CD4-positive, alpha-beta T cell treated with Interferon gamma for 1 hour (primary cell): ENCODE measurements at places on chromosomes 2 and 18.

GRCh38 chr2:86632672-86633071 lies 9.0 kb upstream of the RNF103 start:
- no peak for DNase-seq

DNA sequence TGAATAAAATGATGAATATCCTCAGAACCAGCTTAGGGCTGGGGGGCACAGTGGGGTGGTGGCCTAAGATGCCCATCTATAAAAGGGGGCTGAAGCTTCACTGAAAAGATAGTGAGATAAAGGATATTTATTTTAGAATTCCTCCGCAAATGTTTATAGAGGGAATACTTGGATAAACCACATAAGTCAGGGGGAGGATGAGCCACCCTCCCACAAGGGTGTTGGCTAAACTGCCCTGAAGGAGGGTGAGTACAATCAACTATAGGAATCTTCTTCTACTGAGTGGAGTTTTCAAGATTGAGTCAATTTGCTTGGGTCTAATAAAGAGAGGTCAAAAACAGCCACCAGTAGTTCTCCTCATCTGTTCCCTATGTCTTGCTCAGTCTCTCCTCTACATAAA lies 114.5 kb upstream of the TANK start:
- DNase-seq, result no peak

- DNase-seq, result no peak
Observed at GRCh38 chr2:137175246-137175645, 409.9 kb downstream of the THSD7B start.

- DNase-seq, result no peak
Observed at GRCh38 chr2:165528691-165529090, 59.2 kb downstream of the CSRNP3 start.

DNA sequence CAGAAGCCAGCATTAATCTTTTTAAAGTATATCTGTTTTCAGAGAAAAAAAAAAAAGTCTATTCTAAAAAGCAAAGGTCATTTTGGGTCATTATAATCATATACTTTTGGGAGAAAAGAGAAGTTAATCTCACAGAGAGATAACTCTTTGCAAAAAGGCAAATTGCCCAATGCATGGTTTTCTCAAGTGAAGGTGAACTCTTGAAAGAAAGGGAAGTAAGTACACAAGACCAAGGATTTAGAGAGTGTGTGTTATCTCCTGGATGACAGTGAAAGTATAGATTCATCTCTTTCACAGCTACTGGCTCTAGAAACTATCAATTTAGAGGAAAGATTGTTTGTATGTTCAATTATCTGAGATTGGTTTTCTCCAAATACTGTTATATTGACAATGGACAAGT lies 151.4 kb downstream of the CD8B2 start:
- no peak for DNase-seq

- no peak for DNase-seq
Observed at GRCh38 chr2:128535953-128536352, 217.3 kb upstream of the HS6ST1 start.
